ENCODE measurements at places on chromosomes 5 and 9.
A peak's percentile ranks its signal among the peaks of the same experiment; 100 is the strongest.

DNA sequence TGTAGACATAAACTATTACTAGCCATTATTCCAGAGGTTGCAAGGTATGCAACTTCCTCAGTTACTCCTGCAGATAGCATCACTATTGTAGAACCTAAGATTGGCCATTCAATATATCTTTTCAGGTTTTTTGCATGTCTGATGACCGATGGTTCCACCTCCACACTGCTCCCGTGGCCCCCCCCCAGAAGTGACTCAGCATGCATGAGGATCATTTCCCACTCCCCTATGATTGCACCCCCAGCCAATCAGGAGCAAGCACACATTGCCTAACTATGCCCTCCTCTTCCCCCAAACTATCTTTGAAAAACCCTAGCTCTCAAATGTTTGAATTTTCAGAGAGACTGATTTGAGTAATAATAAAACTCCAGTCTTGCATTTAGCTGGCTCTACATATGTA, 601.4 kb upstream of the TLE4 start:
- no peak for DNase-seq

- no peak for DNase-seq
These were observed 34.8 kb downstream of the TRPC7 start for GRCh38 chr5:136330353-136331038.

DNA sequence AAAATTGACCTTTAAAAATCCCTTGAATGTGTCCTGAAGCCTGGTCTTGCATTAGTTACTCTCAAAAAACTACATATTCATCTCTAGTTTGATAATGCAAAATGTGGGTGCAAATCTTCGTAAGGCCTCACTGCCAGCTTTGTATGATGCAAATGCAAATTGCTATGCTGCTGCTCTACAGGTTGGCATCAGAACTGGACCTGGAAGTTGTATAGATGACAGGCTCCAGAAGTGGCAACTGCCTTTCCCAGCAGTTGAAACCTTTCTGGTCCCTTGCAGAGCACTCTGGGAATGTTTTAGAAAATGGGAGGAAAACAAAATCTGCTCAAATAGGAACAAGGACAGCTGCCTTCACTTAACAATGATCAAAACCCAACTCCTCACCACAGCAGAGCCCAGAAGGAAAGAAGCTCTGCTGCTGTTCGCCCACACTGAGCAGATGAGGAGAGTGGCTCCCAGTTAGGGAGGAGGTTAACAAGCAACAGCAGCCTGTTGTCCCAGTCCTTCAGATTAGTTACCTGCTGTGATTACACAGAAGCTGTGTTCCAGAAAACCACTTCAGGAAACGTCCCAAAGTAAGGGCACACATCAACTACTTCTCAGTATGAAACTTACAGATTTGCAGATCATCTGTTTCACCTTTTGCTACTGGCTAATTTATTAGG, 93.5 kb downstream of the PLPP1 start:
- DNase-seq: no peak

DNA sequence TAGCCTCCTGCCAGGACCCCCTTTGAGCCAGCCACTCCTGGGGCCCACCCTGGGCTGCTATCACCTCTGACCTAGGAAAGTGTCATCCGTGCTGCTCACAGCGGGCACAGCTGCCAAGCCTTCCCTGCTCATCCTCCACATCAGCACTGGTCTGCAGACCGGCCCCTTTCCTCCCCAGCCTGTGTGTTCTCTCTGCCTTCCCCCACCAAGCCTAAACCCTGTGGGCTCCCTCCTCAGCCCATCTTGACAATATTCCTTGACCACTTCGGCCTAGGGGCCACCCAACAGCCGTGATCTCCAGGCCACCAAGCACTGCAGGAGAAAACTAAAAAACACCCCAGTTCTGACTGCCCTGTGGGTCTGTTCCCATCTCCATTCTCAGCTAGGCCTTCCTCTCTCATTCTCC, 135.1 kb downstream of the DAB2IP start:
- no peak for DNase-seq

GRCh38 chr5:136622747-136623146, 257.4 kb upstream of the TRPC7 start:
- no peak for DNase-seq

- DNase-seq: no peak
These were observed 800.8 kb upstream of the TYRP1 start for GRCh38 chr9:11892401-11892800.

- no peak for DNase-seq
These were observed 71.0 kb downstream of the FANCC start for GRCh38 chr9:95246547-95246946.

- DNase-seq: no peak
These were observed 67.5 kb downstream of the SH3RF2 start for GRCh38 chr5:146003852-146004251.

DNA sequence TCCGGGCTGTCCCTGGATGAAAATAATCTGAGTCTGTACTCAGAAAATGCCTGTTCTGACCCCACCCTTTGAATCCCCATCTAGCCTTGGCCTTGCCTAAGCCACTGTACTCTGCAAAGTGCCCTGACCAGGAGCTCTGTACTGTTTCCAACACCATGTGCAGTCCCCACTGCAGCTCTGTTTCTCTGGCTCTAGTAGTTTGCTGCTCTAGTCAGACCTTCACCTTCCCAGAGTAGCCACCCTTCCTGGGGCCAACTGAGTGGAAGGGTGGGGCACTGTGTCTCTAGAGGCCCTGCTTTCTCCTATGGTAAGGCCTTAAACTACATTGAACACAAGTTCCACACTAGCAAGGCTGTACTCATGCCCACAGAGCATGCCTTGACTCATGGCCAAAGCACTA, 31.9 kb downstream of the P4HA2 start:
- no peak for DNase-seq

GRCh38 chr9:124134526-124134925, 123.0 kb downstream of the LHX2 start:
- no peak for DNase-seq

GRCh38 chr5:34535944-34536623, 120.0 kb upstream of the RAI14 start:
- no peak for DNase-seq

- no peak for DNase-seq
These were observed 131.5 kb downstream of the DOCK8 start for GRCh38 chr9:346111-346571.

DNA sequence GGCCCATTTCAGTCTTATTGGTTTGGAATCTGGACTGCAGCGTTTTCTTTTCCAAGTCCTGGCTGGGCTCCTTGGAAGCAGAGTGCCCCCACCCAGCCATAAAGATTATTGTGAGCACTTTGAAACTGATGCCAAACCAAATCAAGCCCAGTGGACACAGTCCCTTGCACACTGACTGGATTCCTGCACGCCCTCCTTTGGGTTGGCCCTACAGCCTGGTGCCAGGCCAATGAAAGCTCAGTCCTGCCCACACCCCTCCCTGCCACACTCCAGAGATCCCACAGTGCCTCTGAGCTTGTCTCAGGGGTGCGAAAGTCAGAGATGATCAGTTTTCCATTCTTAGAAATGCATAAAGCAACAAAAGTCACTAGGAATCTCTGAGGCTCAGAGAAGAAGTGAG, 181.9 kb downstream of the CETN3 start:
- DNase-seq: no peak

GRCh38 chr5:119355685-119356611, at the start of gene TNFAIP8:
Gene TNFAIP8, plus strand, starts transcription at chr5:119356019. Its CDS starts 72 bp downstream, at chr5:119356091.
- DNase-seq: peak; percentile 70

DNA sequence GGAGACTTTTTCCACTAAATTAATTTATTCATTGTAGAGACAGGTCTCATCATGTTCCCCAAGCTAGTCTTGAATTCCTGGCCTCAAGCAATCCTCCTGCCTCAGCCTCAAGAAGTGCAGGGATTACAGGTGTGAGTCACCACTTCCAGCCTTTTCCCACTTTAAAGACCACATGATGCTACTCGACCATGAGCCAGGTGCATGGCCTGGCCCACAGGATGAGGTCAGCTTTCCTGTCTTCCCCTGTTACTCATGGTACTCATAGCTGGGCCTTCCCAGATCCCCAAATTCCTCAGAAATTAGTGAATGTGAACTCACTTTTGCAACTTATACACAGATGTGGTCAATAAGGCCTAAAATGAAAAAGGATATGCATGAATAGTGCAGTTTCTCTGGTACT, 395.9 kb downstream of the SEMA5A start:
- DNase-seq: no peak

- no peak for DNase-seq
These were observed 15.7 kb upstream of the STARD4 start for GRCh38 chr5:111528056-111528455.

GRCh38 chr5:93022211-93022610, 558.8 kb downstream of the NR2F1-AS1 start:
- DNase-seq: no peak

DNA sequence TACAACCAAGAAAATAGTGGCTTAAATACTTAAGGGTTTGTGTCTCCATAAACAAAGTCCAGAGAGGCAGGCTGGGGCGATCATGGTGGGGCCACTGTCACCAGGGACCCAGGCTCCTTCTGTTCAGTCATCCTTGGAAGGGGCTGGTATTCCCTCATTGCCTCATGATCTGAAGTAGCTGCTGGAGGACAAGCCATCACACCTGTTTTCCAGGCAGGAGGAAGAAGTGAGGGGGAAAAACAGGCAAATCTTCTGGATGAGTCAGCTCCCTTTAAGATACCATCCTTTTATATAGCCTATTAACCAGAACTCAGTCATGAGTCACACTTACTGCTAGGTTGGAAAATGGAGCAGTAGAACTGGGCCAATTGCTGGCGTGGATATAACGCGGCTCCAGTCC, 92.3 kb downstream of the DAP start:
- no peak for DNase-seq

GRCh38 chr5:149402291-149402690, 23.2 kb upstream of the IL17B start:
- DNase-seq: no peak

DNA sequence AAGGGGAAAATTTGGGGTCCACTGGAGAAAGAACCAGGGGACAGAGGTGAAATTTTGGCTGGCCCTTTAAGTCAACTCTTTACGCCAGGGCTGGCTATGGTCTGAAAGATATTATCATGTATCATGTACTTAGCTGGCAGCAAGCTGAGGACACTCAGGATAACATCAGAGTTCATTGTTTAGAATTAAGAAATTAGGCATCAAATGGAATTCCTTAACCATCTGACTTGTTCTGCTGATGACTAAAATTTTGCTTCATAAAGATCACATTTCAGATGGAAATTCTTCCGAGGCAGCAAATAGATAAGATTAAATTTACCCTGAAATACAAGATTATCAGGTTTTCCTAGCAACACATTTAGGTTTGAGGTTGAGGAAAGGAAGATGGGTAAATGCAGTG, 269.4 kb upstream of the KLF9 start:
- no peak for DNase-seq

DNA sequence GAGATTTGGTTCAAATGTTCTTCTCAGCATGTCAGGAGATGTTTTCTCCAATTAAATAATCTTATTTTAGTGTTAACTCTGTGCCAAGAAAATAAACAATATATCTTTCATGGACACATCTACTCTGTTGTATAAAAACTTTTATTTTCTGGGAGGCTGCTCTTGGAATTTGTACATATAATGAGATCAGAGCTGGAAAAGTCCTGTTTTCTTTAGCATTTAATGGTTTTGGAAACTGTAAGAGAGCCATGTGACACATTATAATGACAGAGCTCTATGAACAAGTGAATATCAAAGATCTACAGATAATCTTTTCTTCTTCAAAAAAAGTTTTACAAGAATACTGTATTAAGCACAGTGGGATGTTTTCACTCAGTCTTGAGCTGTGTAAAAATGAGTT, 48.8 kb downstream of the FOXD1 start:
- no peak for DNase-seq

DNA sequence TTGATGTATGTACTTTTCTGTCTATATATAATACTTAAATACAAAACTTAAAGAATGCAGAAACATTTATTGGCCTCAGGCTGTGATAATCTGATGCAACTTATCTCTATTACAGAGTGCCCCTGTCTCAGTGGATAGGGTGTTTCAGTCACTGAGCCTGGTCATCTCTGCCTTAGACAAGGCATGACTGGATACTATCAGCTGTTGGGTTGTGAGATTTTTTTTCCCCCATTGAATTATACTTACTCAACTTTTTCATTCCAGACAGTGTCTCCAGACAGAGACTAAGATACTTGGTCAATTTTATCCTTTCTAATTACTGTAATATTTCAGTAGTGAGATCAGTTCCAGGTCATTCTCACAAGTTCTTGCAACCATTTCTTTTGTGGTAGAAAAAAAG, 26.7 kb downstream of the XRCC4 start:
- no peak for DNase-seq

DNA sequence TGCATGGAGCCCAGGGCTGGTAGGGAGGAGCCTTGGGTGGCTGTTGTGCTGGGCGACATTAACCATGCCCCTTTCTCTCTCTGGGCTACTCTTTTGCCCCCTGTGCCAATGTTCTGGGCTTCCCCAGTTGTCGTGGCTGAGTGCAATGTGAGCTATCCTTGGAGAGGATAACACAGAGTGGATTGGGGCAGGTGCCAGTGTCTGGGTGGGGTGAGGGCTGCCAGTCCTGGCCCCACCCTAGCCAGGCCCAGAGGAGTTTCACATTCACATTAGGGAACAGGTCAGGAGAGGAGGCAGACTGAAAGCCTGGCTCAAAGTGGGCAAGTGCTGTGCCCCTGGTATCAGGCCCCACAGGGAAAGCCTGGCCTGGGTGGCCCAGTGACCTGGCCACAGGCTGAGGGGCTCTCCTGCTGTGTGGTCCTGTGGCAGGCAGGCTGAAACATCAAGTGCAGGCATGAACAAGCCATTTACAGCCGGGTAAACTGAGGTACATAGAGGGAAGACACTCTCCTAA, 7.5 kb upstream of the NDST1 start:
- DNase-seq: no peak

GRCh38 chr5:78560000-78560855, 88.3 kb downstream of the LHFPL2 start:
- no peak for DNase-seq

- DNase-seq: no peak
These were observed 108.0 kb downstream of the DAPK1 start for GRCh38 chr9:87605676-87606075.

DNA sequence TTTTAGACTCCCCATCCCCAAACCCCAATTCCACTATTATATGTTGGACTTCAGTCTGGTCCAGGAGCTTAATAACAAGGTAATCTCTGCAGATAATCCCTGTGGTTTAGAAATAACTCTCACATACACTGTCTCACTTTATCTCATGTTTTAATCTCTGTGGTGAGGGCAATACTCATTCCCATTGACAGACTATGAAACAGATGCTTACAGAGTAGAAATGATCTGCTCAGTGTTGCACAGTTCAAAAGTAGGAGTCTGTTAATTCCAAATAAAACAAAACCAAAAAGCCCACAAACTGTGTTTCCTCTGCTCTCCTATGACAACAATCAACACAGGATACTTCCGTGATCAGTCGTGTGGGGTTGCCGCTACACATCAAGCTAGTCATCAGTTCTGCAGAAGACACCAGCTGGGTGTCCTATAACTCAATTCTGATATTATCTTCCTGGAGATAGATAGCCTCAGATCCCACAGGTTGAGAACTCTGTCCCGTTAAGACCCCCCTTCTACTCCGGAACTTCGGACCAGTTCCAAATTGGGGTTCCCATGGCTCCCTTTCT, 26.3 kb upstream of the FANCC start:
- no peak for DNase-seq

DNA sequence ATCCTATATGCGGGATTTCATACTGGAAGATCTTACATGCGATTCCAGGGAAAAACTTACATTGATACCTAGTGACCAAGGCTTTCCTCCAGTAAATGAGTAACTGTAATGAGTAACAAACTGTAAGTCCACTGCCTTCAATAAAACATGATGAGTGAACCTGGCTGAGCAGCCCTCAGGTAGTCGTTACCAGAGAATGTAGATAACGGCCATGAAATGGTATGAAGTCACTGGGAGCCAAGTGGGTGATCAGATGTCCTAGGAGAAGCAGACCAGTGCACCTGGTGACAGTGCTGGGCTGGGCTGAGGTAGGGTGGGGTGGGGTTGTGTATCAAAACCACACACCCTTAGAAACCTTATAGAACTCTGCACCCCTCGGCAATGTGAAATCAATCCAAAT, 203.6 kb downstream of the ALDH1A1 start:
- no peak for DNase-seq

Measured in germinal center (tissue), 1 donor.